ENCODE measurements at places on chromosomes 16 and 17. TPM values are rescaled to one million over a fixed set of nuclear protein-coding genes. Genes with fewer than 3 reads are reported as not detected.

DNA sequence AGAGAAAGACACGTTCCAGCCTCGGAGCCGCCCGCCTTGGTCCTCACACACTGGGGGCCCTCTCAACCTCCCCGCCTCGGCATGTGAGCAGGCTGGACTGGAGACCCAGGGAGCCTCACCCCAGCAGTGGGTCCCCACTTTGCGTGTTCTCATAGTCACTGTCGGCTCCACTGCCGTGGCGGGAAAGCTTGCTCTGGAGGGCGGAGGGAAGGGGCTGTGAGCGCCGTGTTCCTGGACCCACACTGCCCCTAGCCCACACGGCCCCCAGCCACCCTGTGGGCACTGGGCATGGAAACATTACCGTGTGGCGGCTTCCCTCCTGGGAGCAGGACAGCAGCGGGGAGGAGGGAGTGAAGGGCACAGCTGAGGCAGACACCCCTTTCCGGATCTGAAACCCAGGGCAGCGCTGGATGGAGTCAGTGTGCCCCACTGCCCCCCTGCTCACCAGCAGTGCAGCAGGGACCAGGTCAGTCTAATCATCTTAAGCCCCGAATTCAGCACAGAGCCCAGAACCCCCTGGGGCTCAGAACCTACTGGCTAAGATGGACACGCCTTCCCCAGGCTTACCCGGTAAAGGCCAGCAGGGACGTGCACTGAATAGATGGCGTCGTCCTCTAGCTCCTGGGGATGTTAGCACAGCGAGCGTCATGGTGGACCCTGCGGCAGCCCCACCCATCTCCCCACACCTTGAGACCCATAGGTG, 7.2 kb downstream of the TP53I13 start:
- no peaks in the 10 kb centered on the region for H3K27me3 ChIP-seq
- H3K36me3 ChIP-seq = no peaks in the 10 kb centered on the region
- no peak overlapping the region for H3K27ac ChIP-seq
- no peak overlapping the region for H3K4me3 ChIP-seq
- DNase-seq = no peak

DNA sequence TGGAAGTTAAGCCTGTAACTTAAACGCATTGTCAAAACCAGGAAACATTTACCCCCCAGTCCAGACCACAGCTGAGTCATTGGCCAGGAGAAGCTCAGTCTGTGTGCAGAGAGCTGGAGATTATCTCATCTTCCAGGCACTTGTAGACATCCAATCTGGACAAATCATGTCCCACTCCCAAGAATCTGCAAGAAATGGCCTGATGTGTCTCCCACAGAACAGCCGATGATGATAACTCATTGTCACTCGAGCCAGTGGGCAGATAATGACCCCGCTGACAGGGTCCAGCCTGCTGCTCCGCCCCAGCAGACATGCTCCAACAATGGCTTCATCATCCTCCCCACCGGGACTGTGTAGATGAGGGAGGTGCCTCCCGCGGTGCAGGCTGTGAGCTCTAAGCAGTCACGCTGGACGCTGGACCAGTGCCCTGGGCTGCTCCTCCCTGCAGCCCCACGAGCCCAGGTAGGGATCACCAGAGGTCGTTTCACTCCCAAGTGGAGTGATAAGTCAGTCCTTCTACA, 322.5 kb downstream of the C16orf95 start:
- no peak overlapping the region for H3K4me3 ChIP-seq
- no peaks in the 10 kb centered on the region for H3K4me1 ChIP-seq

GRCh38 chr17:17797119-17797809, 39.5 kb downstream of the SREBF1 start:
- no peak overlapping the region for H3K27ac ChIP-seq
- no peak for DNase-seq
- H3K27me3 ChIP-seq = no peaks in the 10 kb centered on the region
- H3K4me1 ChIP-seq = peaks cover 10% of the 10 kb centered on the region
- H3K4me3 ChIP-seq = no peak overlapping the region

The KRTAP9-8 gene
- polyA plus RNA-seq = not detected

DNA sequence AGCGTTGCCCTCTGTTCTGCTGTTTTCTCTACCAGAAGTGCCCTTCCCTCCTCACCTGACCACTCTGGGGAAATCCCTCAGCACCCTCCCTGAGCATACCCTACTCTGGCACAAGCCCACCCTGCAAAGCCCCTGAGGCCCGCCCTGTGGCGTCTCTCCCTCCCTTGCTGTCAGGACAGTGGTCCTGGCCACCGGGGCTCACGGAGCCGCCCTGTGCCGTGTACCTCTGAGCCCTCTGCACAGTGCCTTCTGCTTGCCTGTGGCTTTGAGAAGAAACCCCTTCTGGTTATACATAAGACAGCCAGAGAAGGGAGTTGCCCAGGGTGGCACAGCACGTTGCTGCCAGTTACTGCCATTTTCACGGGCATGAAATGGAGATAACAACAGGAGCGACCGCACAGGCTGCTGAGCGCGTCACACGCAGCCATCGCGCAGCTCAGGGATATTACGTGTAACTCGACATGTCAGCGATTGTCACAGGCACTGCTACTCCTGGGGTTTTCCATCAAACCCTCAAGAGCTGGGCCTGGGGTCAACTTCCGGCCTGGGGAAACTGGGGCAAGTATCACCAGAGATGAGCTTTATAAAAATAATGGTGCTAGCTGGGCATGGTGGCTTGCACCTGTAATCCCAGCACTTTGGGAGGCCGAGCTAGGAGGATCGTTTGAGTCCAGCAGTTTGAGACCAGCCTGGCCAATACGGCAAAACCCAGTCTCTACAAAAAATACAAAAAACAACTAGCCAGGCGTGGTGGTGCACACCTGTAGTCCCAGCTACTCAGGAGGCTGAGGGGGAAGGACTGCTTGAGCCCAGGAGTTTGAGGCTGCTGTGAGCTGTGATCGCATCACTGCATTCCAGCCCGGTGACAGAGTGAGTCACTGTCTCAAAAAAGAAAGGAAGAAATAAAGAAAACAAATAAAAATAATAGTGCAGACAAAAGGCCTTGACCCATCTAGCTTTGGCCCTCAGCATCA, 14.8 kb downstream of the SCGB1C2 start:
- no peak for DNase-seq
- H3K27me3 ChIP-seq = no peaks in the 10 kb centered on the region
- H3K27ac ChIP-seq = no peak overlapping the region
- no peaks in the 10 kb centered on the region for H3K4me1 ChIP-seq

- DNase-seq = no peak
- no peak within 1 kb of the TSS for H3K4me3 ChIP-seq
- no peaks in the 10 kb centered on the region for H3K36me3 ChIP-seq
- no peaks in the 10 kb centered on the region for H3K4me1 ChIP-seq
- H3K27me3 ChIP-seq = peaks cover 5% of the 10 kb centered on the region
Observed at GRCh38 chr17:34319039-34319483, at the start of gene CCL8. CCL8 (plus strand) TSS chr17:34319435; CDS start chr17:34319502, 67 bp downstream.

The MT4 gene
- not detected for polyA plus RNA-seq

The MT1A gene
- not detected for polyA plus RNA-seq

DNA sequence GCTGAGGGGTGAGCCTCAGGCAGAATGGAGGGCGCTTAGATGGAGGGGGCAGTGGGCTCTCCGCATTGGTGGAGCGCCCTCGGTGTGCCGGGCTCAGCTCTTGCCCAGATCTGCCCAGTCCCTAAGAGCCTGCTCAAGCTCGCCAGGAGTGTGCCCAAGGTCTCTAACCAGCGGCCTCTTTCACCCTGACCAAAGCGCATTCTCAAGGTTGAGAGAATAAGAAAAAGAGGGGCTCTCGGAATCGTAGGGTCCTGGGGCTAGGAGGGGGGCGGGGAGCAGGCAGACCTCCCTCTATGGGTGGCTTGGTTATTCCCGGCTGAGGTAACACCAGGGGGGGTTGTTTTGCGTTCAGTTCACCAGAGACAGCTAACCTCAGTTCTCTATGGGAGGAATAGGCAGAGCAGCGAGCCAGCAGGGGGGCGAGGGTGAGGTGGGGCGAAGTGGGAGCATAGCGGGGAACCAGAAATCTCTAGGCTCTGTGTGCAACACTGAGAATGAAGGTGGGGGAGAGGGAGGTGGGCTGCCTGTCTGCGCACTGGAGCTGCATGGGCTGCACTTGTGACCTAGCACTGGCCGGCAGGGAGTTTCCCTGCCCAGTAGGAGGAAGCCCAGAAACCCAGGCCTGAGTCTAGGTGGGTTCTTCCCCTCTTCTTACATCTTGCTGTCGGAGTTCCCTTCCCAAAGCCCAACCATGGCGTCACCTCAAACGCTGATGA, 3.0 kb downstream of the TMEM132E start:
- H3K36me3 ChIP-seq = no peaks in the 10 kb centered on the region
- peaks cover 73% of the 10 kb centered on the region for H3K27me3 ChIP-seq
- H3K4me3 ChIP-seq = no peak overlapping the region

DNA sequence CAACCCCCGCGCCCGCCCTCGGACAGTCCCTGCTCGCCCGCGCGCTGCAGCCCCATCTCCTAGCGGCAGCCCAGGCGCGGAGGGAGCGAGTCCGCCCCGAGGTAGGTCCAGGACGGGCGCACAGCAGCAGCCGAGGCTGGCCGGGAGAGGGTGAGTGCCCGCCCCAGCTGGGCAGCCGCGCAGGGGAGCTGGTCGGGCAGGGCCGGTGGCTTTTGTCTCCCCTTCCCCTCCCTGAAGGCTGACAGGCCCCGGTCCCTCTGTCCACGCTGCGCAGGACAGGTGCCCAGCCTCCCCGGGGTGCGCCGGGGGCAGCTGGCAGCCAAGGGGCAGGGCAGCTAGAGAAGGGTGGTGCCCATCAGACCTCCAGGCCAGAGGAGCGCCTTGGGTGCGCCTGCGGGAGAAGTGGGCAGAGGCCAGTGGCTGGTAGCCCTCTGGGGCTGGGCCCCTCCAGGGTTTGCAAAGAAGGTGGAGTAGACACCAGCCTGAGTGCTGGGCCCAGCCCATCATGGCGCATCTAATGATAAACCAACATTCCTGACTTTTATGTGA, 278 bp downstream of the ITGB4 start:
- no peaks in the 10 kb centered on the region for H3K27me3 ChIP-seq
- no peak overlapping the region for H3K4me3 ChIP-seq
- no peaks in the 10 kb centered on the region for H3K36me3 ChIP-seq
- DNase-seq = no peak
- no peak overlapping the region for H3K27ac ChIP-seq

DNA sequence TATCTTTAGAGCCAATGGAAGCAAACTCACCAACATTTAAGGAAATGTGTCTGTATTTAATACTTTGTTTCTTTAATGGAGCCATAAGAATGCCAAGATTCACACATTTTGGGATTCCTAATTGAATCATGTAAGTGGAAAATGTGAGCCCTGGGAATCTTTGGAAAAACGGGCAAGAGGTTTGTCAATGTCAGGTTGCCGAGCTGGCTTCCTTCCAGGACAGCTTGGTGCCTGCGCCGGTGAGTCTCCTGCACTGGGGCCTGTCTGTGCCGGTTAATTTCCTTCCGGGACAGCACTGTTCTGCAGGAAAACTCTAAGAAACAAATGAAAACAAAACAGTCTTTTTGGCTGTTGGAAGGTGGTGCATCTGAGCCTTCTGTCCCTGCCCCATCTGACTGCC, 210.6 kb downstream of the HAPSTR1 start:
- H3K36me3 ChIP-seq = no peaks in the 10 kb centered on the region
- no peak overlapping the region for H3K4me3 ChIP-seq
- H3K27ac ChIP-seq = no peak overlapping the region
- peaks cover 2% of the 10 kb centered on the region for H3K27me3 ChIP-seq
- no peaks in the 10 kb centered on the region for H3K4me1 ChIP-seq

The CRYBA1 gene
- not detected for polyA plus RNA-seq

The ATP6V0D1 gene
- 56.3 TPM for polyA plus RNA-seq

The CDRT15L2 gene
- polyA plus RNA-seq = not detected

The ORAI3 gene
- 24.2 TPM for polyA plus RNA-seq

- peak; percentile 71 for DNase-seq
- H3K36me3 ChIP-seq = peaks cover 2% of the 10 kb centered on the region
- H3K4me3 ChIP-seq = peak overlapping the region; percentile 59
- no peaks in the 10 kb centered on the region for H3K27me3 ChIP-seq
- peaks cover 14% of the 10 kb centered on the region for H3K4me1 ChIP-seq
Observed at GRCh38 chr17:78040440-78041385, 82.2 kb downstream of the TNRC6C start.

- H3K4me3 ChIP-seq = no peak overlapping the region
- H3K4me1 ChIP-seq = no peaks in the 10 kb centered on the region
- H3K27me3 ChIP-seq = no peaks in the 10 kb centered on the region
Observed at GRCh38 chr16:82699711-82700495, 73.1 kb downstream of the CDH13 start.

The MYH11 gene
- 0.16 TPM for polyA plus RNA-seq

- DNase-seq = peak; percentile 76
- peaks cover 67% of the 10 kb centered on the region for H3K36me3 ChIP-seq
- H3K4me1 ChIP-seq = peaks cover 33% of the 10 kb centered on the region
- peak overlapping the region; percentile 68 for H3K27ac ChIP-seq
- no peaks in the 10 kb centered on the region for H3K27me3 ChIP-seq
- H3K4me3 ChIP-seq = no peak overlapping the region
Observed at GRCh38 chr17:42704837-42705494, 22.6 kb downstream of the CNTNAP1 start.

DNA sequence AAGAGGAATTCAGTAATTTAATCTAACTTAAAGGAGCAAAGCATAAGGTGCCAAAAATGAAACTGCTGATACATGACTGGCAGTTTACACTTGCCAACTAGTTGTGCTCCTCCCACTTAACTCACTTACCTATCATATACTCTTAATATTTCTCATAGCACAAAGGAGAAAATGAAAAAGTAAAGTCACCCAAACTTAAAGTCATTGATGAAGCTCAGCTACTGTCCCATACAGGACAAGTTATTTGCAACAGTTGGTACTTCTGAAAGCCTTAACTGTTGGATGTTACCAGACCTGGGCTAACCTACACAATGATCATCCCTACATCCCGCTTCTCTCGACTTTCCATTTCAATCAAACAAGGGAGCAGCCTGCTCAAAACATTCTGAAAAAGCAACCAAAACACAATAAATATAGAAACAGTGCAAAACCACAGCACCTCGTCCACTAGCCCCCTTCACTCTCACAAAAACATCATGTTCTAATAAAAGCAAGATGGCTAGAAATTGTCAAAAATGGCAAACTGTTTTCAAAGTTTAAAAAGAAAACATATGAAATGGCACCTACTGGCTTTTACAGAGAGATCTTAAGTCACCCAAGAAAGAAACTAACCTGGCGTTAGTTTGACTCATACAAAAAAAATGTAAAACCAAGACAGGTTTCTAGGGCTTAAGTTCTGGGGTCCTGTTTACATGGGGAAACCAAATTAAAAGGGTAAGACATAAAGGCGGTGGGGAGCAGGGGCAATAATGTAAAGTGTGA, 868 bp downstream of the MED13 start:
- peaks cover 3% of the 10 kb centered on the region for H3K36me3 ChIP-seq
- H3K27me3 ChIP-seq = no peaks in the 10 kb centered on the region
- peaks cover 20% of the 10 kb centered on the region for H3K4me1 ChIP-seq
- peak; percentile 23 for DNase-seq
- peak overlapping the region; percentile 86 for H3K27ac ChIP-seq

- H3K4me1 ChIP-seq = peaks cover 73% of the 10 kb centered on the region
- no peaks in the 10 kb centered on the region for H3K27me3 ChIP-seq
- peak overlapping the region; percentile 89 for H3K27ac ChIP-seq
- H3K36me3 ChIP-seq = peaks cover 14% of the 10 kb centered on the region
Observed at GRCh38 chr17:49738456-49739163, 25.3 kb downstream of the FAM117A start.

The KCNJ16 gene
- not detected for polyA plus RNA-seq

The CIITA gene
- 632 TPM for polyA plus RNA-seq

GRCh38 chr16:71775949-71776348, 32.7 kb downstream of the AP1G1 start:
- no peak overlapping the region for H3K4me3 ChIP-seq
- H3K36me3 ChIP-seq = peaks cover 1% of the 10 kb centered on the region
- H3K27me3 ChIP-seq = no peaks in the 10 kb centered on the region
- peak; percentile 26 for DNase-seq
